ENCODE measurements at places on chromosomes 1 and 21.

GRCh38 chr1:18997508-18997907 is 41.0 kb upstream of the IFFO2 start:
- DNase-seq = no peak

DNA sequence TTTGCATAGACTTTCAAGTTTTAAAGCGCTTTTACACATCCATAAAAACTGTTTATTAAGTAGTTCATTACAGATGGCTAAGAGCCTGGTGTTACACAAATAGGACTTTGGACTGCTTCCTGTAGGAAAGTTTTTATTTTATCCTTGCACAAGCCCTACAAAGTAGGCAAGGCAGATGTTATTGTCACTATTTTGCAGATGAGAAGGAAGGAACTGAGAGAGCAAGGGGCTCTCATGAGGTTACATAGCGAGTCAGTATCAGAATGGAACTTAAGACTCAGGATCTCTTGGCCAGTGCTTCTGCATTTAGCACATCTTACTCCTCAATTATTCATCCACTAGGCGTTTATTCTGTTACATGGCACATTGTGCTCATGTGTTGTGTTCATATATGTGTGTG is 2.6 kb upstream of the MAPKAPK2 start:
- DNase-seq = no peak

GRCh38 chr1:48048064-48048463 is 50.9 kb upstream of the TRABD2B start:
- DNase-seq = peak; percentile 75

DNA sequence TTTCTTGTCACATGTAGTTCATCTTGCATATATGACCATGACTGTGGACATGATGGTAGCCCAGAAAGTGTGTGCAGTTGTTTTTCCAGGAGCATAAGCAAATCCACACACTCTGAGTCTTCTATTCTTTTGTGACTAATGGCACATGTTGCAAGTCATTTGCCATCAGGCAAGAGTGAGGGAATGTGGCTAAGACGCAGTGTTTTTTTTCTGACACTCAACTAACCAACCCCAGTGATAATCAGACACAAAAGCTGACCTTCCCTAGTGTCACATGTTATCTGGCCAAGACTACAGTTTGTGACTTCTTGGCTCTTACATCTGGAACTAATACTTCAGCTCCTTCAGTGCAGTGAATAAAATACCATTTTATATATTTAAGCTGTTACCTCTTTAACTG is 108.8 kb downstream of the ITSN1 start:
- peak; percentile 18 for DNase-seq

- no peak for DNase-seq
Observed at GRCh38 chr1:224486801-224487583, 52.4 kb upstream of the WDR26 start.

DNA sequence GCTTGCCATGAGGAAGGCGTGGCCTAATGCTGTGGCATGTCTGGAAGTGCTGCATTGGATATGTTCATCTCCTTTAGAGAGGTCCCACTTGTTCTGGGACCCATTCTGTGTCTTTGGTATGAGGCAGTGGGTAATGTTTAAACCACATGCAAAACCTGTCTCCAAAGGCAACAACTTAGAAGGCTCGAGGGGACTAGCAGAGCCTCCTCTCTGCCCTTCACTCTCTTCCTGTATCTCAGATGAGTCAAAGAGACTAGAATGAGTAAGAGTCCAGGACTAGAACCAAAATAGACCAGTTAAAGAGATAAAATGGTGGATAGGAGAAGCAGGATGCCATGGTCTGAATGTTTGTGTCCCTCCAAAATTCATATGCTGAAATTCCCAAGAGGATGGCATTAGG is 220.8 kb upstream of the KIAA0040 start:
- no peak for DNase-seq

GRCh38 chr1:6580119-6580592 is 362 bp downstream of the ZBTB48 start:
- no peak for DNase-seq

DNA sequence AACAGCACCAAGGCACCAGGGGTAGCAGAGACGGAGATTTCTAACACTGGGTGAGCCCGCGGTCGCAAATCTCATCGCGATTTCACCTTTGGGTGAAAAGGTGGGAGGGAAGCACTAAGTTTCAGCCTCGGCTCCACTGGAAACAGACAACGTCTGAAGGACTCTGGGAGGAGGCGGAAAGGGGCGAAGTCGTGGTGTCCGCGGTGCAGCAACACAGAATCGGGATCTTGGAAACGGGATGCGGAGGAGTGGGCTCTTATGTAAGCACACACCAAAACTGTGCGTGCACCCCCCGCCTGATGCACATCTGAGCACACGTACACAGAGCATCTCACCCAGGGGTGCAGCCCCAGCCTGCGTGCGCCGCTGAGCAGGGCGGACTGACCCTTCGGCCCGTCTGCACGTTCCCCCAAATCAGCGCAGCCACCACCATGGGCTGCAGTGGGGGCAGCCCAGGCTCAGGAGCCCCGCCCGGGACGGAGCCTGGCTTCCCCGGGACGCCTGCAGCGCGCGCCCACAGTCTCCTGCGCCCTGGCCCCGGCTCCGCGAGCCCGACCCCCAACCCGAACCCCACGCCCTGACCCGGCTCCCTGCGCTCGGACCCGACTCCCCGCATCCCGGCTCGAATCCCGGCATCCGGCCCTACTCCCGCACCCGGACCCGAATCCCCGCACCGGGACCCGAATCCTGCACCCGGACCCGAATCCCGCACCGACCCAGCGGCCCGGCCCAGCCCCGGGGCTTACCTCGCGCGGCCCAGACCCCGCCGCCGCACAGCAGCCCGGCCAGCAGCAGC is 670 bp downstream of the CLSTN1 start:
- DNase-seq = peak; percentile 11

GRCh38 chr1:235015291-235015985 is 113.2 kb downstream of the TOMM20 start:
- DNase-seq = no peak

DNA sequence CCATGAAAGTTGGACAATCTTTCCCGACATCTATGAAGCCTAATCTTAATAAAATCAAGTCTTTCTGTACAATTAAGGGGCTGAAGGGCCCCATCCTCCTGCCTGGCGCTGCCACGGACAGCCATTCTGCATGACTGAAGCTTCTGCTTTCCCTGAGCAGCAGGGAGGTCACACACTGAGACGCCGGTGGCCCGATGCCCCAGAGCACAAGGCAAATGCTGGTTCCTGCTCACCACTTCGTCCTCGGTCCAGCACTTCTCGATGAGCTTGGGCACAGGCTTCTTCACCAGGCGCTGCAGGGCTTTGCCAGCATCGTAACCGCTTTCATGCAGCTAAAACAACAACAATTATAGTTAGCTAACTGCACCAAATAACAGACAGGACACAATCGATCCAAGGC is 147.8 kb downstream of the SLC45A1 start:
- no peak for DNase-seq

- no peak for DNase-seq
Observed at GRCh38 chr1:86061551-86061990, 95.0 kb downstream of the COL24A1 start.

- DNase-seq = peak; percentile 89
Observed at GRCh38 chr1:13766592-13767564, 66.9 kb downstream of the PRDM2 start.

DNA sequence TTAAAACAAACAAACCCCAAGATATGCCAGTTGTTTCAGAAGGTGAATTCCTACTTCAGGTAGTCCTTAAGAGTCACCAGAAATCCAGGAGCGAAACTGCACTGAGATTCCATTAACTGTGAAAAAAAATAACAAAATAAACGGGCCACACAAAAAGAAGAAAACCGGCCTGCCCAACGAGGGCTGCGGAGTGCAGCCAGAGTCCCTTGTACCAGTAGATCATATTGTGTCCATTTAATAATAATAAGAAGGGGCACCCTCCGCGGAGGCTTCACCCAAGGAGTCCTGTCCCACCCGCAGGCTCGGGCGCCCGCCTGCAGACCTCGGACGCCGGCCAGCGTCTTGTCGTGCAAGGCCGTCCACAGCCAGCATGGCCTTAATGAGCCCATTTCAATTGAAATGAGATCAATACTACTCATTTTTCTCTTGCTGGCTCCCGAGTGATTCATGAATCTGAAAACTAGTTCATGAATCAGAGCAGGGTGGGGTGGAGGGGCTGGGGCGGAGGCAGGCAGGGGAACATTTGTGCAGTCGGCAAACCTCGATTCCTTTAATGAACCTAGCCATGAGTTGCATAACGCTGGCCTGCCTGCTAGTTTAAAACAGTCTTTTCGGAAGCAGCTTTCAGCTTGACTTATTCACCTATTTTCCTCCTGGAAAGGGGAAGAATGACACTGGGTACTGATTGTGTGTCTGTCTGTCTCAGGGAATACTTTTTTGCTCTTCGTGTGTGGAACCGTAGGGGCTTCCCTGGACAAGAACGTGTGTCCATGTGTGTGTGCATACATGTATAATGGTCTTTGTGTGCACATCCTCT is 113.1 kb upstream of the IRF2BP2 start:
- DNase-seq = peak; percentile 92

DNA sequence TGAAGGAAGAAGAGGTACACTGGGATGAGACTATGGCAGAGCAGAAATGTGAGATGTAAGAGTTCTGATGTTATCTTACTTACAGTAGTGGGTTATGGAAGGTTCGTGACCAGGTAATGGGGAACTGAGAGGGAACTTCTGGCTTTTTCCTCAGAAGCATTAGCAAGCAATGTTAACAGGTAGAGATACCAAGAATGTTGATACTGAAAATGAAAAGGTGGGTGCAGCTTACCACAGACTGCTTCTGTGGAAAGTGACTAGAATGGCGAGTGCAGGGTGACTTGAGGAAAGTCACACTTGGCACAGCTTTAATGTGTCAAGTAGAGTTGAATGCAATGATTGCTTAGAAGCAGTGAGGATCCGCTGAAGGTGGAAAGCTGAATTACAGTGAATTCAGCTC is 70.8 kb downstream of the PLA2G4A start:
- no peak for DNase-seq

- DNase-seq = peak; percentile 83
Observed at GRCh38 chr1:2231532-2232254, 3.6 kb downstream of the SKI start.

GRCh38 chr1:147052677-147053076 is 114.6 kb downstream of the NBPF12 start:
- DNase-seq = no peak

DNA sequence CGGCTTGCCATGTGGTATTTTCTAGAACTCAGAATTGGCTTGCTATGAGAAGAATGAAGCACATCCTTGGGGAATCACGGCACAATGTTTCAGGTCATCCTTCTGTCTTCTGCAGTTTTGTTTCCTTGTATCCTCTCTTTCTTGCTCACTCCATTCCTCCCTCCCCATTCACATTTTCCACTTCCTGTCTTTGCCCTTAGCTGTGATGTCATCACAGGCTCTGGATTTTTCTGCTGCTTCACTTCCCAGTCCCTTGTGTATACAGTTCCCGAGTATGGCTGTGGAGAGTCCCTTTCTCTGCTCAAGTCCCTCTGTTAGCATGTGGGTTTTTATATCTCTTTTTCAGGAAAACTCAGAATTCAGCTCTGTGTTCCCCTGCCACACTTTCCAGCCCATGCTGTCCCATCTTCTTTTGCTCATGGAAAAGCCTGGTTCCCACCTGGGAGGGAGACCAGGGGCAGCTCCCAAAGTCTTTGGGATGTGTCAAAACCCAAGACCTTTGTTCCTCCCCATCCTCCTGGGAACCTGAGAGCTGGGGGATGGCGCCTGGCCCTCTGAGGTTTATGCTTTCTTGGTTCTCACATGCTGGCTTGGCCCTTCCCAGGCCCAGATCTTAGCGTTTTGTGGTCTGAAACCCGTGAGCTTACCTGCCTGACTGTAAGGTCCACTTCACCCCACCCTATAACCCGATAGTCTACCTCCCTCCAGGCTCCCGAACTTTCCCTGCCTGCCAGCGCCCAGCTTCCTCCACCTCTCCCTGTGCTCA is 4.8 kb upstream of the RGS16 start:
- DNase-seq = peak; percentile 62

GRCh38 chr1:194709439-194709838 is 1523.0 kb upstream of the B3GALT2 start:
- no peak for DNase-seq

- DNase-seq = no peak
Observed at GRCh38 chr21:37845535-37845934, 70.7 kb downstream of the KCNJ6 start.

GRCh38 chr1:32925403-32926162 is 24.4 kb upstream of the TMEM54 start:
- DNase-seq = peak; percentile 34

GRCh38 chr21:44792702-44793591 is 8.7 kb downstream of the UBE2G2 start:
- DNase-seq = peak; percentile 48

DNA sequence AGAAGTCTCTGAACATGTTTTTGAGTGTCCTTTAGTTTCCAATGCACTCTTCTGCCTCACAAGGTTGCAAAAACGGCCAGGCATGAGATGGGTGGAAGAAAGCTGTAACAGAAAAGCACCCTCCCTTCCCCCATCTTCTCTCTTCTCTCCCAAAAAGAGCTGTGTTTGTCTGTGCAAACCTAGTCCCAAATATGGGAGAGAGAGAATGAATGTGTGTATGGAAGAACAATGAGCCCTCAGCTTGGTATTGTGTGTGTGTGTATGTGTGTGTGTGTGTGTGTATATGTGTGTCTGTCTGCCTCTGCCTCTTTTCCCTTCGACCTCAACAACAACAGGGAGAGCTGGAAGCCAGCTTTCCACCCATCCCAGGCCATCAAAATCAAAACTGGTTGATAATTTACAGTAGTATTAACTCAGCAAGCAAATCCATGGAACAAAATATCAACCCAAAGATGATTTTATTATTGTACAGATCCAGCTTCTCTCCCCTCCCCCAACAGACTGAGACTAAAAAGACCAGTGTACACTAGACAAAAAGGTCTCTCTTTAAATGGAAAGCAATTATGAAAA is 1.8 kb downstream of the RERE start:
- DNase-seq = peak; percentile 46

GRCh38 chr1:231722356-231722755 is 95.8 kb downstream of the DISC1 start:
- no peak for DNase-seq

DNA sequence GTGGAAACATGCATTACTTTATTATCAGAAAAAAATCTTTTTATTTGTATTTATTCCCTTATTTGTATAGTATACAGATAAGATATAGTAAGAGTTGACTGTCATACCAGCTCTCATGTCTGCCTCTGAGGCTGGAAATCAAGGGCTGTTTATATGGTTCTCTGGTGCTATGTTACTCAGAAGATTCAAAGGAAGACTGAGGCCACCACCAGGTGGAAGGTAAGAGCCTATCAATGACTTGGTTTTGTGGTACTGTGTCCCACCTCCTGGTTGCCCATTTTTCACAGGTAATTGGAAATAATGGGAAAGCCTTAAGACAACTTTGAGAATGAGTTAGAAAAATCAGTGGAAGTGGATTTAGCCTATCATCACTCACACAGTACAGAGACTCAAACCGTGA is 342.1 kb downstream of the DSCAM start:
- DNase-seq = no peak

DNA sequence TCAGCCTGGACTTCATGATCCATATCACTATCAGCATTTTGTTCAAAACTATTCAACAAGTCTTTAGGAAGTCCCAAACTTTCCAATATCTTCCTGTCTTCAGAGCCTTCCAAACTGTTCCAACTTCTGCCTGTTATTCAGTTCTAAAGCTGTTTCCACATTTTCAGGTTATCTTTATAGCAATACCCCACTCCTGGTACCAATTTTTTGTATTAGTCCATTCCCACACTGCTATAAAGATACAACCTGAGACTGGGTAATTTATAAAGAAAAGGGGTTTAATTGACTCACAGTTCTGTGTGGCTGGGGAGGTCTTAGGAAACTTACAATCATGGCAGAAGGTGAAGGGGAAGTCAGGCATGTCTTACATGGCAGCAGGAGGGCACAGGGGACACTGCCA is 18.3 kb upstream of the DNAH14 start:
- DNase-seq = no peak
